ENCODE measurements at places on chromosomes 3 and 15.

- DNase-seq = no peak
These were observed 106.3 kb downstream of the STAG1 start for GRCh38 chr3:136645915-136646314.

DNA sequence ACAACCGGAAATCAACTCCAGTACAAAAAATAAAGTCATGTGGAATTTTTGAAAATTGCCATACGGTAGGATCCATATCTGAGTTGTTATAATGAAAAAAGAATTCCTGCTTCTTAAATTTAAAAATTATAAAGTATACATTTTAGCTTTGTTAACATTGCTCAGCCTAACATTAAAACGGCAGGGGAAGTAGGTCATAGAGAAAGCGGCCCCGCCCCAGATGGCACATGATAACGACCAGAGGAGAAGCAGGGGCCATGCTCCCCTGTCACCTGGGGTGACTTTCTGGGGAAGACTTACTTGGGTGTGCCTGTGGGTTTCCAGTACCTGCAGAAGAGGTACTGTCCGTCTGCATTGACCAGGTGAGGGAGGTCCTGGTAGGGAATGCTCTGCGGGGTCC is 921 bp downstream of the MGLL start:
- DNase-seq = no peak

GRCh38 chr3:172046268-172046915 is 7.0 kb downstream of the FNDC3B start:
- DNase-seq = no peak

DNA sequence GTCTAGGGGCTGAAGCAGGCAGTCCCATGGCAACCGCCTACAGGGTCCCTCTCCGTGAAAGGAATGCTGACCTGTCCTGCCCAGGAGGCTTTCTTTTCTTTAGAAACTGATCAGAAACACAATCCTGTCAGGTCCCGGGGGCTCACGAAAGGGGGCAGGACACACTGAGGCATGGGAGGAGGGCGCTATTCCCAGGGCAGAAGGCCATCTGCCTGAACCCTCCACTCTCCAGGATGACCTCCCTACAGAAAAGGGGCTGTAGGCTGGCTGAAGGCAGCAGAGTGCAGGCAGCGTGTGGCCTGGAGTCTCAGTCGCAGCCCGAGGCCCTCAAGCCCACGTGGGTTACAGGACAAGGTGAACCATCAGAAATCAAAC is 18.4 kb upstream of the LRRK1 start:
- no peak for DNase-seq

- DNase-seq = no peak
These were observed 18.7 kb upstream of the GADL1 start for GRCh38 chr3:30913176-30913575.

DNA sequence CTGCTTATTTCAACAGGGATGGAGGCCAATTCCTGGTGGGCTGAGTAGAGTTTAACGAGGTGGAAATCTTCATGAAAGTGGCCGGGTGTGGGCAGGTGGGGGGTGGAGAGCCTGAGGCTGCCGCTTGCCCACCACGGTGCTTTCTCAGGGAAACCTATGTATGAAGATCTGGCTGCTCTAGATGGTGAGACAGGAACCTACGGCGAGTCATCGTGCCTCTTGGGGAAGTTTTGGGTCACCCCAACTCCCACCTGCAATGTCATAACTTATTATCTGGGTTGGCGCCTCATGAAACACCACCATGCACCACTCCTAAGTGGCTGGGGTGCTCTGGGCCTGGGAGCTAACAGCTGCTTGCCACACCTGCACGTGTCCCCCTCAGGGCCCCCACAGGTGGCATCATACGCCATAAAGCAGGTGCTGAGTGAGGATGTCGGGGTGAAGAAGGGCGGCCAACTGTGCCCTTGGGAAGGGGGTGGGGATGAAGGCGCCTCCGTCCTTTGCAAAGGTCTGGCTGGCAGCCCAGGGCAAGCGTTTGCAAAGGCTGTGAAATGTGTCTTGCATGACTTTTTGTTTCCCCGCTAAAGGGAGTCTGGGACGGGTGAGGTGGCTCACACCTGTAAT is 27.9 kb upstream of the SNRPA1 start:
- DNase-seq = no peak

- DNase-seq = no peak
These were observed 463.7 kb upstream of the ROBO2 start for GRCh38 chr3:76576201-76576600.

- no peak for DNase-seq
These were observed 51.0 kb downstream of the NKIRAS1 start for GRCh38 chr3:23865595-23866396.

GRCh38 chr3:170259907-170260306 is 37.7 kb downstream of the PRKCI start:
- DNase-seq = no peak

- DNase-seq = no peak
These were observed 30.2 kb downstream of the PTPN23 start for GRCh38 chr3:47410801-47411646.

DNA sequence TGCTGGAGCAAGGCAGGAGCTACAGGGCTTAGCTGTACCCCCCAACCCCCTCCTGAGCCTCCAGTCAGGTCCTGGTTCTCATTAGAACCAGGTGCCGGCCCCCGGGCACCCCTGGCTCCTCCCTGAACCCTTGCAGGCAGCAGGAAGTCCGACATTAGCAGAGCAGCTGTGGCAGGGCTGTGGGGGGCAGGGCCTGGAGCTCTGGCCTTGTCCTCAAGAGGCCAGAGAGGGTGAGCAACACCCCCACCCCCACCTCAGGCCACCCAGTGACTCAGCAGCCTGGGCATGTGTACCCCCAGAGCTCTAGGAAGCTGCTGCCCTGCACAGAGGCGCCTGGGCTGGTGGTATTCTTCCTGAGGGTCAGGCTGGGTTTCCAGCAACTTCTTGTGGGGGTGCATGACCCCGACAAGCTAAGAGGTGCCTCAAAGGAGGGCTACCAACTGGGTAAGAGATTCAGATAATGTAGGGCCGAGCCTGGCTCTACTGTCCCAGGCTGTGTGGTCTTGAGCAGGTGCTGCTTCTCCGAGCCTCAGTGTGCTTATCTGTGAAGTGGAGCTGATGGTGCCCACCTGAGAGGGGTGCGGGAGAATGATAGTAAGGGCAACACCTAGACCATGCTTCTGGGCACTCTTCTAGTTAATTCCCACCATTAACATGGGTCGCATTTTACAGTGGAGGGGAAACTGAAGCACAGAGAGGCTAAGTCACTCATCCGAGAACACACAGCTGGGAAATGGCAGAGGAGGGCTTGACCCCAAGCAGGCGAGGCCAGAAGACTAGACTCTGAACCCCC is 16.0 kb downstream of the H1-8 start:
- DNase-seq = no peak

DNA sequence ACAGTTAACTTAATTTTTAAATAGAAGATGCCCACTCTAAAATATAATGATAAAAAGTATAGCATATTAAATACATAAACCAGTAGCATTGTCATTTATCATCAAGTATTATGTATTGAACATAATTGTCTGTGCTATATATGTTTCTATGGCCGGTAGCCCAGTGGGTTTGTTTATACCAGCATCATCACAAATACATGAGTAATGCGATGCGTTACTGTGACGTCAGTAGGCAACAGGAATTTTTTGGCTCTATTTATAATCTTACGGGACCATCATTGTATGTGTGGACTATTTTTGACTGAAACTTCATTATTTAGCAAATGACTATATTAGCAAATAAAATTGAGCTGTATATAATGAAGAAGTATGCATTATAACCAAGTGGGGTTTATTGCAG is 82.1 kb downstream of the FLNB start:
- no peak for DNase-seq

DNA sequence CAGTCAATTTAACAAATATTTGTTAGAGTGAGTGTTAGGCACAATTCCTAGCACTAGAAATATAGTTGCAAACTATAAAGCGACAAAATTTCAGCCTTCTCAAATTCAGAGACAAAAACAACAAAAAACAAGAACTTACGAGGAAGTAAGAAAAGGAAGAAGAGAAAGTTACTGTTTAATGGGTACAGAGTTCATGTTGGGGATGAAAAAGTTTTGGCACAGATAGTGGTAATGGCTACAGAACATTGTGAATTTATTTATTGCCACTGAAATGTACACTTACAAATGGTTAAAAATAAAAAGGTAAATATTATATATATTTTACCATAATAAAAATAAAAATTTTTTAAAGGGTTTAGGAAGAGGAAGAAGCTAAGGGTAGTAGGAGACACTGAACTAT is 21.3 kb downstream of the CCDC14 start:
- no peak for DNase-seq

DNA sequence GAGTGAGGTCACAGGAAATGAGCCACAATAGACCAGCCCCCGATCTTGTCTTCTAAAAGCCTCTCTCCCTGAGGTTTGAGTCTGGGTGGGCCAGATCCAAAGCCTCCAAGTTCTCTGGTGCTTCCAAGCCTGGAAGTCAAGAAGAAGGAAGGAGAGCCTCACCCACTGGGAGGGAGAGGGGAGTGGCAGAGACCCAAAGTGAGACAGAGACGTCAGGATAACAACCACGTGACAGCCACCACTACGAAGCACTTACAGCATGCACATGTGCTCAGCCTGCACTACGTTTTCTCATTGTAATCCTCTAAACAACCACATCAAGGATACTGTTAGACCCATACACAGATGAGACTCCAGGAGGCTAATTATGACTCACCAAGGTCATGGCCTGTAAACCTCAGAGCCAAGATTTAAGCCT is 197.3 kb upstream of the LINGO1 start:
- DNase-seq = no peak

DNA sequence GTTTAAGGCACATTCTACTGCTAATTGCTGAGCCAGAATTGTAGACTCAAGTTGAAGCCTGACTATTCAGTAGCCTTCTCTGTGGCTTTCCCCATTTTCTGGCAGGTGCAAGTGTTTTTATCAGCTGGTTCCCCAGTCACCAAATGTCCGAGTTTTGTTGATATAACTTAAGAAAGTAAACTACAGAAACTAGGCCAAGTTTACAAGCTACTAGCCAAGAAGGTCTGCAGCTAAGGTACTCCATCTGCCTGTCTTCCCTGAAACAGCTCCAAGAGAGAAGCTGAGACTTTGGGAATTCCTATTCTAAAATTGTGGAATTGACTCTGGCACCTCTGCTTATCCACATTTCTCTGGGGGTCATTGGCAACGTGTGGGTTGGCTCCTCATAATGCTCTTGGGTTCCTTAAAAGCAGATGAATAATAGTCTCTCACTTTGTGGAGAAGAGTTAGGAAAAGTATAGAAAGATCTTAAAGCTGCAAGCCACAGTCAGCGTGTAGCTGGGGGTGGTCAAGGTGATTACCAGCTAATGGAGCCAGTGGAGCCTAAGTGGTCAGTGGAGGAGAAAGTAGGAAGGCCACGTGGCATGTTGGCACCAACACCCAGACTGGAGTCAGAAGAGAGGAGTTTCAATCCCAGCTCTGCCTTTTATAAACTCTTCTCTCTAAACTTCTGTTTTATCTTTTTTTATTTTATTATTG is 128.8 kb downstream of the PEX5L start:
- no peak for DNase-seq

DNA sequence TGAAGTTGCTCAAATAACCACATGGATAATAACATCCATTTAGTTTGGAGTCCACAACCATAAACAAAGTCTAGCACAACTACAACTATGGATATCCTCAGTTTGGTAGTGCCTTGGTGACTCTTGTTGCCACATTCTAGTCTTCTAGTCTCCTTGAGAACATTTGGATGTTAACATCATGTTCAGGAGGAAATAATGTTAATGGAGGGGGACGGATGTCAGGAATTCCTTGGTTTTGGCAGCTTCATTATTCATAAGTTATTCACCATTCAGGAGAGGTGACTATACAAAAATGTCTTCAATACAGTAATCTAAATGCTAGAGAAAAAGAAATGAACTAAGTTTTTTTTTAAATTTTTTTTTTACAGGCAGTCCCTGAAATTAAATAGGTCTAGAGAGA is 26.4 kb upstream of the GABPB1 start:
- no peak for DNase-seq

- no peak for DNase-seq
These were observed 76.8 kb downstream of the SETMAR start for GRCh38 chr3:4380013-4380412.

- peak; percentile 56 for DNase-seq
These were observed 3.3 kb downstream of the TUBGCP5 start for GRCh38 chr15:23035964-23036566.

- no peak for DNase-seq
These were observed 130.8 kb downstream of the NEO1 start for GRCh38 chr15:73183071-73183470.

DNA sequence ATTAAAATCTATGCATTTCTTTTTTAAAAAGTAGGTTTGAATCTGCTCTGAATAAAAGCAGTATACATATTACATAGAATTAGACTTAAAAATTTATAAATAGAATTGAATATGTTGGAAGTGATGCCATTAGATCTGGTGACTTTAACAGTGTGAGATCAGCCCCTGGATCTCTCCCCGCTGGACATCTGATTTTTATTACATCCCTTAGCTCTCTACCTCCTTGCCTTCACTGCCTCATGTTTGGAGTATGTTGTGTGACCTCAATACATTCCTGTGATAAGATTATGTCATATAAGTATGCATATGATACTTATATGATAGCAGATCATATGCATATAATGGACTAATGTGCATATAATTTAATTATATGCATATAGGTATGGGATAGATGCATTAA is 643.4 kb upstream of the NR2F2 start:
- no peak for DNase-seq

- DNase-seq = no peak
These were observed 67.1 kb upstream of the SH3GL3 start for GRCh38 chr15:83380059-83380458.

DNA sequence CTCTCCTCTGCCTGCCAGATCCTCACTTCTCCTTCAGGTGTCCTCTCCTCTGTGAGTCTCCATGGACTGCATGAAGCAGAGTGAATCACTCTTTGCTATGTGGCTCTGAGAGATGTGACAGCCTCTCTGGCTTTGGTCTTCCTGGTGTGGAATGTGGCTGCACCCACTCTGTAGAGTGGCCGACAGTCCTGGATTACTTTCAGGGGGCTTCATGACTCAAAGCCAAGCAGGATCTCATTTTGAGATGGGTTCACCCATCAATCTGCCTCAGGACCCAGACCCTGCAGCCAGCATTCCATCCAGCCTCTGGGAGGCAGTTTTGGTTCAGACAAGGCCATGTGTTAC is 221.9 kb upstream of the LYSMD4 start:
- no peak for DNase-seq

GRCh38 chr15:42628761-42629160 is 53.4 kb downstream of the STARD9 start:
- no peak for DNase-seq

GRCh38 chr15:72992841-72993252 is 59.4 kb upstream of the NEO1 start:
- no peak for DNase-seq

- no peak for DNase-seq
These were observed 5.9 kb downstream of the SYNM start for GRCh38 chr15:99110581-99111320.

- DNase-seq = peak; percentile 10
These were observed 55.2 kb downstream of the PGPEP1L start for GRCh38 chr15:98952381-98952803.

GRCh38 chr15:34366271-34367065 is 528 bp downstream of the LPCAT4 start:
- peak; percentile 64 for DNase-seq

- no peak for DNase-seq
These were observed 24.0 kb downstream of the ACSBG1 start for GRCh38 chr15:78210349-78210717.
